Bladder microvascular endothelial cell (primary cell): ENCODE measurements at places on chromosomes 7 and 10. TPM values are rescaled to one million over a fixed set of nuclear protein-coding genes. Genes with fewer than 3 reads are reported as not detected.

Gene LOXL4
- 0.49 and 1.5 TPM in 2 replicates for total RNA-seq

Gene AKR1C8
- 0.16 TPM in 1 of 2 replicates, not detected in the other for total RNA-seq

Gene SYT15B
- 0.06 TPM in 1 of 2 replicates, not detected in the other for total RNA-seq

Gene EIF4EBP2
- total RNA-seq, result 17.0 and 32.9 TPM in 2 replicates

Gene EDRF1
- total RNA-seq, result 11.0 and 22.8 TPM in 2 replicates

Gene PRPS1L1
- total RNA-seq, result not detected in 2 replicates

Gene CLEC2L
- not detected in 2 replicates for total RNA-seq

Gene TAF5
- total RNA-seq, result 4.9 and 5.7 TPM in 2 replicates

Gene SEMA4G
- total RNA-seq, result 1.8 and 2.8 TPM in 2 replicates

Gene BHLHA15
- total RNA-seq, result 0.13 and 0.16 TPM in 2 replicates

Gene ADO
- 11.0 and 16.6 TPM in 2 replicates for total RNA-seq

Gene NUTM2B
- total RNA-seq, result 0.16 and 0.25 TPM in 2 replicates

Gene ADRA2A
- 0.06 and 0.16 TPM in 2 replicates for total RNA-seq

Gene DNAAF5
- total RNA-seq, result 12.8 and 27.6 TPM in 2 replicates
